ENCODE measurements at places on chromosomes 4 and X.

GRCh38 chr4:125266901-125267604, 47.7 kb upstream of the FAT4 start:
- DNase-seq = no peak

GRCh38 chr4:123083646-123084045, 161.2 kb upstream of the NUDT6 start:
- DNase-seq = no peak

DNA sequence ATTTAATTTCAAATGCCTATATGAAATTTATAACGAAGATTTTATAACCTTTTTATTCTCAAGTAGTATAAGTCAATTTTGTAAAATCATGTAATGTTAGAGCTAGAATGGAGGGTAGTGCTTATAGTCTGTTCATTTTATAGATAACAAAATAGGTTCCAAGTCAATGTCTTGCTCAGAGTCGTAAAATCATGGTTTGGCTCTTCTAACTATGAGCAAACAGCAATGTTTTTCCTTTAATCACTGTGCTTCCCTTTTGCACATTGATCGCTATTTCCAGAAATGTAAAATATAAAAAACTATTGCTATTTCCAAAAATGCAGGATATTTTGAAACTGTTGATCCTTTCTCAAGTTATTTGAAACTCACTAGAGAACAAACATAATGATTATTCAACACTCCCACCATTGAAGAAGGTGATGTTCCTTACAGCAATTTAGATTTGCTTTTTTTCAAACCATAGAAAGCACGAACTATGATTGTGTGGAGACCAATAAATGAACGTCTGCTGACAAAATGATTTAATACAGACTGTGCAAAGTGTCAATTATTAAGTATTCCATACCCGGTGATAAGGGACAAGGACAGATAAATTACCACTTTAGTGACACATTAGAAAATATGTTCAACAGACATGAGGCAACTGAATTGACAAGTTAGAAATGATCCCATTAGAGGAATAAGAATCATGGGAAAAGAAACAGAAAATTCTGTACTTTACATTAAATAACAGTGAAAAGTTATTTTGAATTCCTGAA, 412.1 kb upstream of the TECRL start:
- DNase-seq = no peak

DNA sequence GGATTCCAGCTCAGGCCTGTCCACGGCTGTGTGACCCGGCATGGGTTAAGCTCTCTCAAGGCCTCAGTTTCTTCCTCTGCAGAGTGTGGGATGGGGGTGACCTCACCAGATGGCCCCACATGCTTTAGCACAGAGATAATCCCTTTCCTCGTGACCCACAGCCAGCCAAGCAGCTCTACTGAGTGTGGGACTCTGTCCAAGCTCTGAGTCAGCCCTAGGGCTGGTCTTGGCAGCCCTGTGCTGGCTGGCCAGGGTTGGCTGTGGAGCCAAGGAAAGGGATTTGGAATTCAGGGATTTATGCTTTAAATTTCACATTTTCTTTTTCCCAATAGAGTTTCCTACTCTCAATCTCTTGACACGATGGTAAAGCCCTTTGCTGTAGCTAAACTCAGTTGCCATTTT, 19.7 kb upstream of the SPON2 start:
- DNase-seq = no peak

GRCh38 chr4:40916880-40917279, 167.1 kb downstream of the NSUN7 start:
- peak; percentile 54 for DNase-seq

DNA sequence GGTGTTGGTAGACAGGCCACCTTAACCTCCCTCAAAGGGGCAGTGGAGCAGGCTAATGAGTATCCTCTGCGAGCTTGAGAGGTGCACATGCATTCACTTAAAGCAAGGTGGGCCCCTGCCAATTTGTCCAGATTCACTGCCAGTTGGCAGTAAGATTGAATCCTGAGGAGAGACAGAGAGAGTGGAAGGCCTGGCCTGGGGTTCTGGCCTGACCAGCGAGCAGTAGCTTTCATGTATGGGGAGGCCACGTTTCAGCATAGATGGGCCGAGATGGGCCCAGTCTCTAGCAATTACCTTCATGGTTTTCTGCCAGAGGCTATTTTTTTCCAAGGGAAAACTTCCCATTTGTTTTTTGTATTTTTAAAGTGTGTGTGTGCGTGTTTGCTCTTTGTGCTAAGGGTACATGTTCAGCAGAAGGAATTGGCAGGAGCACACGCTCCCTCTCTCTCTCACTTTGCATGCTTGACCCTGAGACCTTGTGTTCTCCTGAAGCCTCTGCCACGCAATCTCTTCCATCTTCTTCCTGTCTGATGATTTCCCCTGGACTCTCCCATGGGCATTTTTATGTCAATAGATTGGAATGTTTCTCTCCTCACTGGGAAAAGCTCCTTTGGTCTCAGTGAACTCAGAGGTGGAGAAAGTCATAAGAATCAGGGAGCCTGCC, 215.8 kb upstream of the SFRP2 start:
- DNase-seq = no peak

- no peak for DNase-seq
Measured at GRCh38 chrX:39903937-39904336, 193.8 kb downstream of the BCOR start.

- DNase-seq = no peak
Measured at GRCh38 chr4:164701665-164702064, 52.3 kb upstream of the SMIM31 start.
